ENCODE measurements at places on chromosomes 1 and 21.

GRCh38 chr1:200668514-200669313, 993 bp downstream of the DDX59 start:
- no peak for DNase-seq

GRCh38 chr1:11799099-11799498, 6.7 kb downstream of the MTHFR start:
- no peak for DNase-seq

- no peak for DNase-seq
These were observed 608.3 kb upstream of the CHRM3 start for GRCh38 chr1:238778113-238778512.

GRCh38 chr1:47415728-47416318, at the start of gene FOXE3:
Gene FOXE3, plus strand, starts transcription at chr1:47416285. Its CDS starts 31 bp downstream, at chr1:47416316.
- DNase-seq: no peak

DNA sequence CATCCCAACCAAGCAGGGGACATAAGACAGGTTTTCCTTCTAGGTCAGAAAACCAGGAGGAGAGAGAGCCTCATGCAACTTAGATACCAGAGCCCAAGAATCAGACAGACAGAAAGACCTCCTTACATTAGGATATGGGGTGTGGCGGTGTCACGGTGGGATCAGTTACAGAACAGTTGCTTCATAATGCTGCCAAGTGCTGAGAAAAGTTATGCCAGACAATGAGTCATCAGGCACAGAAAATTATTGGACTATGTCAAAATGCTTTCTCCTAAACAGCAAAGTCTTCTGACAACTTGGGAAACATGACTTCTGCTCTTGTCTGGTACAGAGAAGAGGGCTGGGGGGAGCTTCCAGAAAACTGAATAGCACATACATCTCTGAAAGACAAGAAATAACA, 1120.2 kb upstream of the TMPRSS15 start:
- DNase-seq: no peak

DNA sequence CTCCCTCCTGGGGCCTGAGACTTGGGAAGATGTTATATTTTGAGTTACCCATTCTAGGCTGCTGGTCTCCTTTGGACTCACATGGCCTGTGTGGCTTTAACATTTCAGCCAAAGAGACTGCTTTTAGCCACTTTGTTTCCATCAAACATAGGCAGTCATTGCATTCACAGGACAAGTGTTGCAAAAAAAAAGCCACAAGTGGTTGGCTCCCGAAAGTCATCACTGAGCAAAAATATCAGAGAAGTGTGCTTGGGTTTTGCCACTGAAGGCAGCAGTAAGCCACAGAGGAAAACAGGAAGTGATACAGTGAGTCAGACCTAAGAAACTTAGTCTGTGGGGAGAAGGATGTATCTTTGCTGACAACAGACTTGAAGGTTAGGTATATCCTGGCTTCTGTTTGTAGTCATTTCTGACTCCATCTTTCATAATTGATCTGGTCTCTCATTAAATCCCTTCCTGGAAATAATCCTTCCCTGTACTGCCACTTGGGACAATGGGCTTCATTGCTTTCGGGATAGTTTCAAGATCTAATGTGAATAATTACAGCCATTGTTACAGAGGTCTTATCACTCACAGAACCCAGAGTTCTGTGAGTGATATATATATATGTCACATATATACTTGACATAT, 80.9 kb downstream of the COLGALT2 start:
- peak; percentile 12 for DNase-seq

DNA sequence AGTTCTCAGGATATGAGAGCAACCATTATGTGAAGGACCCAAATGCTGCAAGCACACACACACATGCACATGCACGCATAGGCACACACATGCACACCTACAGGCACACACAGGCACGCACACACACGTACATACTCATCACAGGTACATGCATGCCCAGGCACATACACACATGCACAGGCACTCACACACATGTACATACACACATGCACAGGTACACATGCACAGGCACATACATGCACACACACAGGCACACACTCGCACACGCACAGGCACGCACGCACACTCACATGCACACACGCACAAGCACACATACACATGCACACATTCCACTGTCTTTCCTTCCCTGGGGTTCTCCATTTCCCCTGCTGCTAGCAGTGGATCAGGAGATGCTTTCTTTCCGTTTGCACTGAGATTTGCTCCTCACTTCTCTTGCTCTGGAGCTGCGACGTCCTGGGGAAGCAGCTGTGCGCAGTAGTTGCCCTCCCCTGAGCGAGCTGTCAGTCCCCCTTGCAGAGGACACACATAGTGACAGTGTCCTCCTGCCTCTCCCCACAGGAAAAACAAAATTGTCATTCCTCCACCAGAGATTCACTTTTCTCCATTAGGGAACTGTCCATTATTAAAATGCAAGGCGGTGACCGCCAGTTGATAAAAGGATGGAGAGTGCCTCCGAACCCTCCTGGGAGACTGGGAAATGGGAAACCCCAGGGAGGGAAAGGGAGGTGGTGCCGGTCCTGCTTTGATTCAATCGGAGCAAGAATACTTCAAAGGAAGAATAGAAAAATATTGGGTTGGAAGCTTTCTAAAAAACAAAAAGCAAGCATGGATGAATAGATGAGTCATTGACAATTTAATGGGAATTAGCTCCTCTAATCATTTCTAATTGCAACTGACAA, 69.5 kb downstream of the WDR4 start:
- DNase-seq: no peak

DNA sequence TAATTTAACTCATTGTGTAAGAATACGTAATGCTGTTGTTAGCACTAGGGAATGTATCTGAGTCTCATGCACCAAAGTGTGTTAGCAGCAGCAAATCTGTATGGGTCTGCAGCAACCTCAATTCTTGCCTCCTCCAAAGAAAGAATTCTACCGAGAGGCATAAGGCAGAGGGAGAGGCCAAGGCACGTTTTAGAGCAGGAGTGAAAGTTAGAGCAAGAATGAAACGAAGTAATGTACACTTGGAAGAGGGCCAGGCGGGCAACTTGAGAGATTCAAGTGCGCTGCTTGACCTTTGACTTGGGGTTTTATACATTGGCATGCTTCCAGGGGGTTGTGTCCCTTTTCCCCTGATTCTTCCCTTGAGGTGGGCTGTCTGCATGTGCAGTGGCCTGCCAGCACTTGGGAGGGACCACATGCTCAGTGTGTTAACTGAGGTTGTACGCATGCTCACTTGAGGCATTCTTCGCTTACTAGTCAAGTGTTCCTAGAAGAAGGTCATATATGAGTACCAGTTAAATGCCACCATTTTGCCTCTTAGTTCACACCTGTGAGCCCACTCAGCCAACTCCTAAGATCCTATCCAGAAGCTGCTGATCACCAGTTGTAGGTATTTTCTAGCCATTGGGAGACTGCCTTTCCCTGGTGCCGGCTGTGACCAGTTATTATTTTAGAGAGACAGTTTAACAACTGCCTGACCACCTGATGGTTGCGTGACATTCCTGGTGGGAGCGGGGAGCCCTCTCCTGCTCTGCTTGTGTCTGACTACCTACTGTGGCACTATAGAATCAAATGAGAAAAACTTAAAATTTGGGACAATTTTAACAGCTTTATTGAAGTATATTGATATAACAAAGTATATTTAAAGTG, 2.7 kb upstream of the CNN3 start:
- DNase-seq: no peak

- no peak for DNase-seq
These were observed 21.7 kb downstream of the ETNK2 start for GRCh38 chr1:204130178-204130577.

DNA sequence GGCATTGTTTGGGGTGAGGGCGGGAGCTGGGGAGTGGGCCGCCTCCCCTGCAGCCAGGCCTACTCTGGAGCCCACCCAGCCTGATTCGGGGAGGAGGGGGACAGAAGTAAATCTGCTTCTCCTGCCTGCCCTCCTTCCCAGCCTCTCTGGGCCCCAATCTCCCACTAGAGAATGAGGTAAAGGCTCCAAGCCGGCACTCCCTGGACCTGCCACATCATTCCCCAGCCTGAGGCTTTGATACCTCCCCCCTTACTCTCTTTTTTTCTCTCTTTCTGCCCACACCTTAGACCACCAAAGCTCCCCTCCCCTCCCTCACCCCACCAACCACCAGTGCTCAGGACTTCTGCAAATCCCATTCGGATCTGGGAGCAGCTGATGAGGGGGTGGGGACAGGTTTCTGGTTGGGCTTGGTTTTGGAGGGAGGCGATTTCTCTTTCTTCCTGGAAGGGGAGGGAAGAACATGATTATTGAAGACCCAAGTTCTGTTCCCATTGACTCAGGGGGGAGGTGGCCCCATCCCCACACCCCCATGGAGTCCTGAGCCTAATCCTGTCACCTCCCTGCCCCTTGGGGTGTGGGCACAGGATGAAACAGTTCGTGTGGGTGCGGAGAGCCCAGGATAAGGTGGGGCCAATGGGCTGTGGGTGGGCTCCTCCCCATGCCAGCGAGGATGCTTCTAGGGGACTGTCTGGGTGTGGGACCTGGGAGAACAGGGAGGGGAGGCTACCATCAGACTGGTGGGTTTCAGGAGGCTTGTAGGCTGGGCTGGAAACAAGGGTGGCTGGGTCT, 1.3 kb downstream of the MAP7D1 start:
- no peak for DNase-seq

- no peak for DNase-seq
These were observed 49.2 kb downstream of the UMODL1 start for GRCh38 chr21:42120101-42120902.

DNA sequence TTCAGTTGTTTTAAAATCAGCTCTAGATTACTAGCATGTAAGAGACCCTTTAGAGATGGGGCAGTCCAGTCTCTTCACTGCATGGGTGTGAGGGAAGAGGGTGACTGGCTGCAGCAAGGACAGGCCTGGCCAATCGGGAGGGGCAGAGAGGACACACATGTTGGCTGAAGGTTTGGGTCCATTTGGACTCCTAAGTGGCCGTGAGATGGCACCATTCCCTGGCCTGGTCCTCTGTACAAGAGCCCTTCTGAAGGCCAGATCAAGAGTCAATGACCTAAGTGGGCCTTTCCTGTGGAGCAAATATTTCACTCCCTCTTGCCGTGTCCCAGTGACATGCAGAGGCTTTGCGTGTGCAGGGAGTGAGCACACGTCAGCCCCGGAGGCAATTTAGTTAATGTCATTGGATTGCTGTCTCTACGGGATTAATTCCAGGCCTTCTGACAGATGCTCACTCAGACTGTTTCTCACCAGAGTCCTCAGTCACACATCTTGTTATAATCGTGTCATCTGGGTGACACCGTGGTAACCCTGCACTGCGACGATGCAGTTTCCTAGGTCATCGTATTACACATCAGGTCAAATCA, 613.0 kb downstream of the NPHP4 start:
- DNase-seq: no peak

DNA sequence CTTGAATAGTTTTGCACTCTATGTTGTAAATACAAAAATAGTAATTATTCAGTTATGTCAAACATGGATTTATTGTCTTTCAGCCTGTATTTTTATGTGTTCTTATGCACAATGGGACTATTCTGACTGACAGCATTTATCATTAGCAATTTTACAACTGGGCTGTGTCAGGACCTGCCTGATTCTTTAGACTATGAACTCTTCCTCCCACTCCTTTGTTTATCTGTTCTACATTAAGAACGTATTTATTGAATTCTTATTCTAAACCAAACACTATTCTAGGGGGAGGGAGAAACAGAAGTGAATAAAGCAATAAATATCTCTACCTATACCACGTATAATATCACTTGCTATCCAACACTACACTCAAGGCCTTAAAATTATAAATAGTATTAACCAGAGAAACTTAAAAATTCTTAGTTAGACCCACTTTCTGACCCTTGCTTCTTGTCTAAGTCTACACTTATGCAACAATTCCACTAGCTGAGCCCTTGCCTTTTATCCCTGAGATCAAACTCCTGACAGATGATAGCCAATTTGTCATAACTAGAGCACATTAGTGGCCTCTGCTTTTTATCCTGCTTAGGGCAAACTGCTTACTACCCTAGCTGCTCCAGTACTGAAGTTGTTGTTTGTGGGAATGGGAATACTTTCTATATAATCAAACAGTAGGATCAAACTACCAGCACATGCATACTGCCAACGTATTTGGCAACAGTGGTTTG, 494.3 kb downstream of the BRINP3 start:
- DNase-seq: no peak

DNA sequence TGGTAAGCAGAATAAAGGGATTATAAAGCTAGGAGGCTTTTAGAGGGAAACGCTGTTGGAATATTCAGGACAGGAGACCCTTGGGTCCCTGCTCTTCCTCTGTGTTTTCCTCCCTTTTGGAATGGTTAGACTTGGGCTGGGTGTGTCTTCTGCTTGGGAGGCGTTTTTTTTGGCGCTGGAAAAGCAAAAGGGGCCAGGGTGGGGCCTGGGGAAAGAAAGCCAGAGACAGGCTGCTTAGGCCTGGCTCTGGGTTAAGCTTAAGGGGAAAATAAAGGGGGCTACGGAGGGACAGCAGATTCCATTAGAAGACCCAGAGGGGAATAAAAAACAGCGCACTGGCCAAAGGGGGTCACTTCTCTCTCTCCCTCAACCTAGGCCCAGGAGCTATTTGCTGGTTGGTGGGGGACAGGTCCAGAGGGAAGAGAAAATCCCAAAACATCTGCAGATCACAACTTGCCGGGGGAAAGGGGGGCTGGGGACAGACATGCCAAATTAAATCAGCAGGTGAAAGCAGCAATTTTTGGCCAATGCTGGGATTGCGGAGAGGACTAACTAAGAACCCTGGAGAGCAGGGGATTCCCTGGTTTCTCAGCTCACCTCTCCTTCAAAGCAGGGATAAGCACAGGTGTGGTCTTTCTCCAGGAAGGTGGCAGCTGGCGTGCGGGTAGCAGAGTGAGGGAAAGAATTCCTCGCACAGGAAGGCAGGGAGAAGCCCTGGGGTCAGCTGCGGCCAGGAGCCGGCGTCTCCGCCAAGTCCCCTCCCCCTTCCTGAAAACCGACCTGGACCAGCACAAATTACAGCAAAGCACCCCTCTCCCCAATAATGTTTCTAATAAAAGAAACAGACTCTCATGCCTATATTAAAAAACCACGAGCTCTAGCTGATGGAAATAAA, 82.2 kb upstream of the AK4 start:
- DNase-seq: no peak

DNA sequence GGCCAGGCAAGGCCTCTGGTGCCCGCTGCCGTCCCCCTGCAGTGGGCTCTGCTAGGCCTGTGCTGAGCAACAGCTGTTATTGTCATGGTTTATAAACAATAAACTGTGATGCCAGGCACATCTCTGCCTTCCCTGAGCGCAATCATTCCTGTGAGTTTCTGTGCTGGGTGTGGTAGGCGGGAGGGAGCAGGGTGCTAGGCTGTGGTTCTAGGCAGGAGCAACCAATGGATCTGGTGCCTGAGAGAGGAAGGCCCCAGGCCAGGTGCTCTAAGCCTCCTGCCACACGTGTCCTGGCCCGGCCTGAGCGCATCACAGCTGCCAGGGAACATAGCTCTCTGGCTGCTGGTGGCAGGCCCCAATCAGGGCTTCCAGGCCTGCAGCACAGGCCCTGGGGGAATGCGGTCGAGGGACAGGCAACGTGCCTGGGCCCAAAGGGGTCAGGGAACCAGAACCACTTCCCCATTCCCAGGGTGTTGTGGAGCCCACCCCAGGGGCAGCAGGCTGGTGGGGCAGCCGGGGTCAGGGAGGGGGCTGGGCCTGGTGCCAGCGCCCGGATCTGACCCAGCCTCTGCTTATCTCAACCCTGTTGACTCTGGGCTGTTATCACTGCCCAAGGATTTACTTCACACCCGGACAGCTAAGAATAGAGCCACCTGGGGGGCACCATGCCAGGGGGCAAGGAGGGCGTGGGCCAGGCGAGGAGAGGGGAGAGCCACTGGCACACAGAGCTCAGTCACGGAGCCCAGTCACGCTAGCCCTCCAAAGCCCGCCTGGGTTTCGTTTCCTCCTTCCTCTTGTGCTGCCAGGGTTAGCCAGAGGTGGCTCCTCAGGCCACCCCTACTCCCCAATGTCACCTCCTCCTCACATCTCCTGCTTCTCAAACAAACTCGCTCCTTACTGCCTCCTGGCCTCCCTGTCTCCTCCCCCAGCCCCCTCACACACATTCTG, 11.5 kb downstream of the TRIM46 start:
- no peak for DNase-seq
